Fibroblast of the conjunctiva (primary cell): ENCODE measurements at places on chromosomes 1 and 21.

- DNase-seq = peak; percentile 17
These were observed 10.1 kb upstream of the ADORA3 start for GRCh38 chr1:111513410-111514020.

GRCh38 chr1:6109688-6110087 is 64.0 kb downstream of the KCNAB2 start:
- no peak for DNase-seq

DNA sequence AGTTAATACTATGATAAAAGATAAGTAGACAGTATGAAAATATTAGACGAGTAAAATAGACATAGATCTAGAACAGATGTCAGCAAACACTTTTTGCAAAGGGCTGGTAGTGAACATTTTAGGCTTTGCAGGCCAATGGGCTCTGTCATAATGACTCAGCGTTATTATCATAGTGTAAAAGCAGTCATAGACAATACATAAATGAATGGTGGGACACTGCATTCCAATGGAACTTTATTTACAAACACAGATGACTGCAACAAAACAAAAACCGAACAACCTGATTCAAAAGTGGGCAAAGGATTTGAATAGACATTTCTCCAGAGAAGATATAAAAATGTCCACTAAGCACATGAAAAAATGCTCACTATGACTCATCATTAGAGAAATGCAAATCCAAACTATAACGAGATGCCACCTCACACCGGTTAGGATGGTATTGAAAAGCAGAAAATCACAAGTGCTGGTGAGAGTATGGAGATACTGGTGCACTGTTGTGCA is 7.3 kb downstream of the GSTM5 start:
- peak; percentile 24 for DNase-seq

DNA sequence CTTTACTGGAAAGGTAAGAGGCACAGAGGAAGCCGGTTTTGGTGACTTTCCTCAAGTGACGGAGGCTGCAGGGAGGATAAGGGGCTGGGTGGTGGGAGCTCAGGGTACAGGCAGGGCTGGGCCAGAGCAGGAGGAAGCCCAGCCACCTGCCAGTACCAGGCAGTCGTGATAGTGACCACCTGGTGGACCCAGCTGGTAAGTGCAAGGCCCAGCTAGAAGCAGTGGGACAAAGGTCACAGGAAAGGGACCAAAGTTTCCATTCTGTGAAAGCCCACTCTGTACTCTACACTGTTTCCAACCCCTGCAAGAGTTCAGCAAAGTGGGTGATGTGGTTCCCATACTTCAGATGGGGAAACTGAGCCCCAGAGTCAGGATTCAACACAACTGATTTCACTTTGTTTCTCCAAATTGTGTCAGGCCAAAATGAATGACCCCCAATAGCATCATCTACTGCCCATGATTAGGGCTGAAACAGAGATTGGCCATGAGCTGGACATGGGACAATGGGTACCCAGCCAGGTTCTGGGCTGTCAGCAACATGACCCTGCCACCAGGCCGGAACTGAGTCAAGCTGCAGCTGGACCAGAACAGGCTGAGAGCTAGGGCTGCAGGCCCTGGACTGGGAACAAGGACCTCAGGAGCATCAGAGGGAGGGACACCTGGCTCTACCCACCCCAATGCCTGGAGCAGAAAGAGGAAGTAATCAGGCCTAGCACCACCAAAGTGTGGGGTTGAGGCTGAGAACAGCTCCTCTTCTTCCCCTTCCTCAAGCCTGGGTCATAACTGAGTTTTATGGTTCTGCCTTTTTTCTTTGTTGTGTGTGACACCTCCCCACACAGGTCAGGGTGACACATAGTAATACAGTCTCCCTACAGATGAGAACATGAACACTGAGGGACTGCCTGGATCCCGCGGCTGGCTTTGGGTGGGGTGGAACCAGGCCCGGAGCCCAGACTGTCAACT is 50.2 kb downstream of the KCNN3 start:
- DNase-seq = no peak

DNA sequence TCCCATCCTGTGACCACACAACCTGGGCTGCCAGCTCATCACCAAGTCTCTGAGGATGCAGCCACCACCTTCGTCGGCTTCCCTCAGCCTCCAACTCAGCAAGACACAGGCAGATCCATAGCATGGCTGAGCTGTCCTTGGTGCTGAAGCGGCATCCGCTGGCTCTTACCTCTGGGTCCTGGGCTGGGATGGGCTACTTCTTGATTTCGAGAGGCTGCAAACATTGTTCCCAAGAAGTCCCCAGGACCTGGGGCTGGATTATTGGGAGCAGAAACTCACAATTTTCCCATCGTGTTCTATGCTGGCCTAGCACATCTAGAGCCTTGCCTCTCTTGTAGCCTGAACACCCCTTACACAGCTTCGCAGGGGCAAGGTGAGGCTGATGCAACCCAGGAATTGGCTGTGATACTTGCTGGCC is 24.9 kb upstream of the C1QA start:
- DNase-seq = peak; percentile 9

DNA sequence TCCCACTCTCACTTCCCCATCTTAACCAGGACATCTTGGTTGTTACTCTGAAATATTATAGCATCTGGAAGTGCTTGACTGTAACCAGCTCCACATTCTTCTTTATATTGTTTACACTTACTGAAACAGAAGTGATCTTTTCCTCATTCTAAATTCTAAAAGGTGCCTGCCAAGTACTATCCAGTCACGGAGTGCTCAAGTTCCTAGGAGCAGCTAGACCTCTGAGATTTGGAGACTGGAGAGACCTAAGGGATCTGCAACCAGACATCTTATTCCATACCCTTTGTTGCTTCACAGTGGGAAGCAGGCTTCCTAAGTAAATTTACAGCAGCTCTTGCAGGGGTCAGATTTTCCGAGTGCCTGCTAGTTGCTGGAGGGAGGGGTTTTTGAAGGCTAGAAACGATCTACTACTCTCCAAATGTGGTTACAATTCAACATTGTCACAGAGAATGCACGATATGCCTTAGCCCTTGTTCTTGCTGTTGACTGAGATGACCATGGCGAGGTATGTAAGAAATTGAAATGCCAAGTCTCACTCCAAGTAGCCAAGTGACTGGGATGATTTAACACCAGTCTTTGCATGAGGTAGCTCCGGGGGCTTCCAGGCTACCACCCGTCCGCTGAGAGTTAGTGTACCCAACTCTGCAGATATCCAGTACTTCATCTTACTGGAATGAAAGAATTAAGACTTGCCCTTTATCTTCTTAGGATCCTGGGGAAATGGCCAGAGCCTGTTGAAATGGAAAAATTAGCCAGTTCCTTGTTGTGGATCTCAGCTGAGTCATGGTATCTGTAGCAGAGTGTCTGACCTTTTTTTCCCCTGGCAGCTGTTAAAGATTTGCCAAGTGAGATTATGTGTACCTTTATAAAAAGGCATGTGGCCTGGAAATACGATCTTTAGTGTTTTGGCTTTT is 150.8 kb downstream of the MAST2 start:
- DNase-seq = peak; percentile 93

DNA sequence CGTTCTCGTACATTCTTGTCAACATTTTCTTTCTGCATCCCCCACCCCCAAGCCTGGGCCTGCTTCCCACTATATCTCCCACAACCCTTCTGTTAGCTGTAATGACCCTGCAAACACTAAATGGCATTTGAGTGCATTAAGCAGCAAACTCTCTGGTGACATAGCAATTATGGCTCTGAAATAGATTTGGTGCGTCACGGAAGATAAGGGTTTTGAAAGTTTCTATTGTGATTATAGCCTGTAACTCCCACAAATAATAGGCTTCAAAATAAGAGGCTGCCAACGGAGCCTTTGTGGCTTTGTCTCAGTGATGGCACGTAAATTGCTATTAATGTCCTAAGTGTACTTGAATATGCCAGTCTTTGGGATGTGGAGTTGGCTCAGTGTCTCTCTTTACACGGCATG is 277.6 kb downstream of the PBX1 start:
- no peak for DNase-seq

GRCh38 chr1:209585672-209586071 is 2.2 kb downstream of the CAMK1G start:
- no peak for DNase-seq

DNA sequence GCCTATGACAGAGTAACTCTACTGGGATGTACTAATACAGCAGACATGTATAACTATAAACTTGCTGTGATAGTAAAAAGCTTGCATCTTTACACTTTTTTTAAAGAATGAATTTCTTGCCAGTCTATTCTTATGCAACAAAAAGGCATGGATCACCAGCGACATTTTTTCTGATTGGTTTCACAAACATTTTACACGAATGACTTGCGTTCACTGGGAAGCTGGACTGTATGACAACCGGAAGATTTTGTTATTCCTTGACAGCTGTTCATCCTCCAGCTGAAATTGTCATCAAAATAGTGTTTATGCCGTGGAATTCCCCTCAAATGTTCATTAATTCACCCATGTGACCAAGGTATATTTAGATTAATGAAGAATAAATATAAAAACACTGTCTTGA is 131.0 kb downstream of the XPR1 start:
- no peak for DNase-seq

GRCh38 chr1:22537441-22538139 is 25.7 kb upstream of the EPHA8 start:
- DNase-seq = no peak

- no peak for DNase-seq
These were observed 95.1 kb upstream of the BCAR3 start for GRCh38 chr1:93776728-93777127.

DNA sequence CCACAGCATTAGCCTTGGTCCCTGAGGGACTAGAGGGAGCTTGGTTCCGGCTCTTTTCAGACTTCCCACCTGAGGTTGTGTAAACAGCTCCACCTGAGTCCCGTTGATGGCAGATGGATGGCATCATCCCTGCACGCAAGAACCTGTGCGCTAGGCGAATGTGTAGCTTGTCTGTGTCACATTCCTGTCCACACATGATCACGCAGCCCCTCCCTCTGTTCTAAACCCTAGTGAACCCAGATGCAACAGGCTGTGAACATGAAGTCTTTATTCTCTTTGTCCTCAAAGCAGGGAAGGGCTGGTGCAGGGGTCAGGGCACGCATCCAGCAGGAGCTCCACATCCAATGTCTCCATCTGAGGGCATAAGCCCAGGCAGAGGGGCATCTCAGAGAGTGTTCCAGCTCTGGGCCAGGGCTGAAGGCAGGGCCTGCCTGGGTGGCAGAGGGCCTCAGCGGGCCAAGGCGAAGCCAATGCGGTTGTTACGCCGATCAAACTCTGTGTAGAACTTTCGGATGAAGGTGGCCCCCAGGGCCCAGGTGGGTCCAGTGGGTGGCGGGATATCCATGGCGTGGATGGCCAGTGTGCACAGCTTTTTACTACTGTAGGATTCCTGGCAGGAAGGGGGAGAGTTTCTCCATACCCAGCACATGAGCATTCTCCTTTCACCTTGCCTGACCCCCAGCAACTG is 2.9 kb upstream of the ETNK2 start:
- no peak for DNase-seq
